ENCODE measurements at places on chromosomes 16 and 17.
A peak's percentile ranks its signal among the peaks of the same experiment; 100 is the strongest.

- DNase-seq: no peak
Measured at GRCh38 chr17:33730131-33730530, 437.0 kb upstream of the ASIC2 start.

GRCh38 chr16:70750893-70751467, 50.0 kb downstream of the VAC14 start:
- peak; percentile 83 for DNase-seq

GRCh38 chr17:4879601-4880000, 19.7 kb upstream of the C17orf107 start:
- peak; percentile 51 for DNase-seq

GRCh38 chr17:73650140-73650539, 5.9 kb upstream of the SDK2 start:
- DNase-seq: no peak

DNA sequence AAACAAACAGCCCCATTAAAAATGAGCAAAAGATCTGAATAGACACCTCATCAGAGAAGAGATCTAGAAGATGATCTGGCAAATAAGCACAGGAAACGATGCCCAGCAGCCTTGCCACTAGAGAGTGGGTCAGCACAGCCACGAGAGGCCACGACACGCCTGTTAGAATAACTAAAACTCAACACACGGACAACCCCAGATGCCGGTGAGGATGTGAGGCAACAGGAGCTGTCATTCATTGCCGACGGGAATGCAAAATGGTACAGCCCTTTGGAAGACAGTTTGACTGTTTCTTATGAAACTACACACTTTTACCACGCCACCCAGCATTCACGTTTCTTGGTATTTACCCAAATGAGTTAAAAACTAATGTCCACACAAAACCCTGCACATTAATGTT, 31.5 kb downstream of the CBFA2T3 start:
- no peak for DNase-seq

GRCh38 chr17:74379495-74380085, 12.3 kb downstream of the GPR142 start:
- peak; percentile 97 for DNase-seq

GRCh38 chr16:23650674-23651416, 9.6 kb downstream of the DCTN5 start:
- no peak for DNase-seq

- no peak for DNase-seq
Measured at GRCh38 chr17:78923660-78924453, 1.3 kb downstream of the TIMP2 start.

DNA sequence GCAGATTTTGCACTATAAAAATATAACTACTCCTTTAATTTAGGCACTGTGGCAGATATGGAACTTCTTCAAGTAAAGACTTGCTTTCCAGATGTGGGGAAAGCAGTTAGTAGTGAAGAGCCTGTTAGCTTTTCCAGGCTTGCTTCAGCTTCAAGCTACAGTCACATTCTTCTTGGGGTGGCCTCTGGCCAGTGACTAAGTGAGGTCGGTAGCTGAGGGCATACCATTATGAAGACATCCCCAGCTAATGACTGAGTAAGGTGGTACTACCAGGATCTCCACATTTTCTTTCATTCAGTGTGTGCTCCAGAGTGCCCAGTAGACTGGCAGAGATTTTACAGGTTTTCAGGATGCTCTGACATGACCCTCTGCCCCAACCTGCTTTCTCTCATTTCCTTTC, 167.1 kb upstream of the KIF2B start:
- no peak for DNase-seq

DNA sequence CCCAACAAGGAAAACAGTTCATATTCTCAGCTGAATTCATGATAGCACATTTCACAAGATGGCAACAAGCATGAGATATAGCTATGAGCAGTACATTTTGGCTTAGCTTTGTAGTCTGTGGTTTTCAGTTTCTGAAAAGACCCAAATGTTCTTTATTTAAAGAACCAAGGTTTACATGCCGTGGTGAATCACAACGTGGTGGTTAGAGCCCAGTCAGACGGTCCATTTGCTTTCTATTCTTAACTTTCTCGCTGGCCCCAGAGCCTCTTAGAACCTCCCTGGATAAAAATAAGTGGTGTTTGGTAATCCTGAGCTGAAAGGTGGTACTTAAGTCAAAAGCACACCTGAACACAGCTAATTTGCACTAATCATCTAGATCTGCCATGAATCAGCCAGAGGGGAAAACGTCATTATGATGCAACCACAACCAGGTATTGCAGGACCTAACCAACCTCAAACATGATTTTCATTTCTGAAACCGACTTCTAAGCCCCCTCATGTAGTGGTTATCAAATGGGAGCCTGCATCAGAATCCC, 18.6 kb upstream of the HAPSTR1 start:
- DNase-seq: no peak

DNA sequence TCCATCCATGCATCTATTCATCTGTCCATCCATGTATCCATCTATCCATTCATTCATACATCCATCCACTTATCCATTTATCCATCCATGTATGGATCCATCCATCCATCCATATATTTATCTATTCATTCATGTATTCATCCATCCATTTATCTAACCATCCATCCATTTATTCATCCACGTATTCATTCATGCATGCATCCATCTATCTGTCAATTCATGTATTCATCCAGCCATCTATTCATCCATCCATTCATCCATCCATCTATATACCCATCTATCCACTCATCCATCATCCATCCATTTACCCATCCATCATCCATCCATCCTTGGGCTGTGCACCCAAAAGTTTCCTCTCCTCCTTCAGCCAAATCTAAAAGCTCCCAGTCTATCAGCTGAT, 43.4 kb downstream of the GDE1 start:
- no peak for DNase-seq

- DNase-seq: no peak
Measured at GRCh38 chr17:70100983-70101382, 26.0 kb downstream of the KCNJ16 start.

GRCh38 chr17:75553295-75554110, 28.0 kb downstream of the LLGL2 start:
- no peak for DNase-seq

DNA sequence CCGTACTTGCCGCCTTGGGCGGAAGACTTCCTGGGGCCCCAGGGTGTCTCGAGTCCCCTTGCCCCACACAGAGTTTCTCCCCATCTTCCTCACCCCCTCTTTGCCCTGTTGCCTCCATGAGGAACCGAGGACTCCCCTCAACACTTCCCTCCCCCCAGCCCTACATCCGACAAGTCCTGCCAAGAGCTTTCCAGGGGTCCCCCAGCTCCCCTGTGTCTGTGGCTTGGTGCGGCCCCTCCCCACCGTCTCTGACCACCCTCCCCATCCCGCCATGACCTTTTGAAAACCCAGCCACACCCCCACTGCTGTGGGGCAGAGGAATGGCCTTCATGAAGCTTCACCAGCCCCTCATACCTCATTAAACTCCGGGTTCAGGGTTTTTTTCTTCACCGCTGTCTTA, 11.4 kb downstream of the SCGB1C2 start:
- peak; percentile 10 for DNase-seq

Data from heart left ventricle (tissue), 16 donors.